Left renal pelvis (tissue), 4 donors: ENCODE measurements at places on chromosomes 12 and 14. TPM values are rescaled to one million over a fixed set of nuclear protein-coding genes. Genes with fewer than 3 reads are reported as not detected.

- DNase-seq = no peak
Observed at GRCh38 chr12:57952766-57953165, 11.4 kb downstream of the ATP23 start.

GRCh38 chr12:23662966-23663365 lies 286.5 kb downstream of the SOX5 start:
- no peak for DNase-seq

DNA sequence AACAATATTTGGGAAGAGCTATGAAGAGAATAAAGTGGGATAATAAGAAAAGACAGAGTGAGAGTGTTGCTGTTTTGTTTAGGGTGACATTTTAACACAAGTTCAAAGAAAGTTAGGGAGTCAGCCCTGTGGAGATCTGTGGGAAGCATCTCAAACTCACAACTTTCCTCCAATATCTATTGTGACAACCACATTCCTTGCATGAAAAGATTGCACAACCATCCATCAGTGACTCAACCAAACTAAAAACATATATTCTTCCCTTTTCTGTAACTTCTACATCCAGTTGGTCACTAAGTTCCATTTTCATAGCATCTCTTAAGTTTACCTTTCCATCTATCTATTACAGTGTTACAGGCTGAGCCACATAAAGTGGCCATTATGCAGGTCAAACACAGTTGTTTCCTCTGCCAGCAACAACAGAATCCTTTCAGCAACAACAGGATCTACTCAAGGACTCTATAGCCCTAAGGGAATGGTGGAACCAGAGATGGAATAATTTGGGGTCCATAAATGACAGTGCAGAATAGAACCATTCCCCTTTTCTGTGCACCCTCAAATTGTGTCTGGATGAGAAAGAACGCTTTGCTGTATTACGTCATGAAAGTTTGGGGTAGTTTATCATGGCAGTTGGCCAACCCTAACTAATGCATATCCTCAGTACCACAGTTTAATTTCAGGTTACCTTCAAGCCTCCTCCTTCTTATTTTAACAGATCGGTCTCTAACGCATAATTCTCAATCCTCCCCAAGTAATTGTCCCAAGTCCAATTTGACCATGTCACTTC lies 118.8 kb downstream of the ST8SIA1 start:
- no peak for DNase-seq

DNA sequence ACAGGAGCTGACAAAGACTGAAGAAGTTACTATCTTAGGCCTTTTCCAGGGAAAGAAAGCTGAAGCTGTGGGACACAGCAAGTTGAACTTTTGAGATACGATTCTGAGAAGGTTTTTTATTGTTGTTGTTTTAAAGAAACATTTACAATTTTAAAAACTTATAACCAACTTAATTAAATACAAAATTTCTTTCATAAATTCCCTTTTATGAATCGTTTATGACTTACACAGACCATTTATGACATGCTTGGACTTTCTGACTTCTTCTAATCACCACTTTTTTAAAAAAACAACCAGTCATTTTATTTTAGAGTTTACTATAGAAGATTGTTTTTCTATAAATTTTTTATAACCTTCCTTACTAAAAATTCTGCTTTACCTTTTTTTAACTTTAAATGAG lies 68.7 kb downstream of the DHRS2 start:
- DNase-seq = no peak

- no peak for DNase-seq
Observed at GRCh38 chr14:54348001-54348611, 48.7 kb upstream of the CDKN3 start.

DNA sequence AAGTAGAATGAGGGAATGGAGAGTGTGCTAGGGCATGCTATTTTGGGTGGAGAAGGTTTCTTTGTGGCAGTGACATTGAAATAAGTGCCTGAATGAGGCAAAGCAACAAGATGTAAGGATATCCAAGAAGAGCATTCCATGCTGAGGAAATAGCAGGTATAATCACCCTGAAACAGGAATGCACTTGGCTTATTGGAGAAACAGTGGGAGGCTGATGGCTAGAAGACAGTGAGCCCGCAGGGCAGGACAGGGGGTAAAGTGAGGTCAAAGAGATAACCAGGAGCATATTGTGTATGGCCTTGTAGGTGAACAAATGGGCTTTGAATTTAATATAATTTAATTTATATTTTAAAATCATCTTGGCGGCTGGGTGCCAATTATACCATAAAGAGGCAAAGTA lies 877.0 kb downstream of the DIO2 start:
- DNase-seq = no peak

DNA sequence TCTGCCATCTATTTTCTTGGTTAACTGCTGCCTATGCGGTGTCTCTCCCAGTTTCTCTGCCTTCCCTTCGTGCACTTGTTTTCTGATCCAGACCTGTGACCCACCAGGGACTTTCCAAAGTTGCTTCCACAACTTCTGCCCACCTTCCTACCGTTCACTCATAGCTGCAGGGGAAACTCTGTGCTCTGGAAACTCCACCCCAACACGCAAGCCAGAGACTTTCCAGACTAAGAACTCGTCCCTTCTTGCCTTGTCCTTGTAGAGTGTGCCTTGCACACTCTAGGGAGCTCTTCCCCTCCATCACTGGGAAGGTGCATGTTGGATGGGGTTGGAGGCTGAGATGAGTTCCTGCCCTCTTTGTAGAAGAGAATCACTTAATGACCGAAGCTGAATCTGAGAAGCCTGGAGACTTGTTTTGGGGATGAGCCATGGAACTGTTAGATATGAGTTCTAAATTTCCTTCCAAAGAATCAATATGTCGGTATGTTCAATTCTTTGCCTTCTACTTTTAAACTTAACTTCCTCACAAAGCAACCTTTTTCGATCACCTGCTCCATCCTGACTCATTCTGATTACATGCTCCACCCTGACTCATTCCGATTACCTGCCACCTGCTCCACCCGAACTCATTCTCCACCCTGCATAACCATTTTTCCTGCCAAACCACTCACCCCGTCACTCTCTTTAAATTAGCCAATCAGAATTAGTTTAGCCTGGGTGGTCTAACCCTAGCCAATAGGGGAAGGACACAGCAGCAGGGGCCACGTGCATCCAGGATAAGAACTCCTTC lies 82.1 kb upstream of the CAPRIN2 start:
- no peak for DNase-seq

DNA sequence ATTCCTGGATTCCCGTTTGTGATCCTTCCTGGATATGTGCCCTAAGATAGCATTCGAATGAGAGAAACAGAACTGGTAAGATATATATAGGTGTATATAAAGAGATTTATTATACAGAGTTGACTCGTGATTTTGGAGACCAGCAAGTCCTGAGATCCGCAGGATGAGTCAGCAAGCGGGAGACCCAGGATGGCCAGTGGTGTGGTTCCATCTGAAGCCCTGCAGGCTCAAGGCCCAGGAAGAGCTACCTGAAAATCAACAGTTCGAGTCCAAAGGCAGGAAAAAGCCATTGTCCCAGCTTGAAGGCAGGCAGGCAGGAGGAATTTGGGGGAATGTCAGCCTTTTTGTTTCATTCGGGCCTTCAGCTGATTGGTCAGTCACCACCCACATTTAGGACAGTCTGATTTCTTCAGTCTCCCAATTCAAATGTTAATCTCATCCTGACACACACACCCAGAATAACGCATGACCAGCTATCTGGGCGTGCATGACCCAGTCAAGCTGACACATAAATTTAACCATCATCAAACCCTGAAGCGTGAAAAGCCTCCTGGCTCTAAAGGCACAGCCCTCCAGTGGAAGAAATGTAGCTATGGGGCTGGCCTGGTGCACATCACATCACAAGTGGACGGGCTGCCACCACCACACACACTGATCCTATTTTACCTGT lies 44.3 kb downstream of the TUNAR start:
- DNase-seq = no peak

DNA sequence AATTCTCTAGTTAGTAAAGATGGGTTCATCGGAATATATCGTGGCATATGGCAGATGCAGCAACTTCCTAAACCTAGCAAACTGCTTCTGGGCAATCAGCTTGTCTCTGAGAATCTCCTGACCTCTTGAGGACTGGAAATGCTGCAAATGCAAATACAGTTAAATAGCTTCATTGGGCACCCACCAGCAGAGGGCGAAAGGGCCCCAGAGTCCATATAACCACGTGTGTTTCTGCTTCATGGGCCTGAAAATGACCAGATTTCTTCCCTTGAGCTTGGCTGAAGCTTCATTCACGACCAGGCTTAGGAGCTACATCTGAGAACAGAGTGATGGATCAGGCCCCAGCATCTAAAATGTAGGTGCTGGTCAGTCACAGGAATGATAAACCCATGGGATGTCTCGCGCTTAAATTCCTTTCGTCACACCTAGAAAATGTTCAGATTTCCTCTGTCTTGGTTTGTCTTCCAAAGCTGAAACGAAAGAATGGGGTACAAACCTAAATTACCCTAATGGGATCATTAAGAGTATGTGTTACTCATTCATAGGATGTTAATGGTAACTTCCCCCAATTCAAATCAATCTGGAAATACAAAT lies 1482.5 kb upstream of the TMEM132C start:
- no peak for DNase-seq

The ANO4 gene
- 1.4 TPM for polyA plus RNA-seq
